ENCODE measurements at places on chromosomes 13 and 19. TPM values are rescaled to one million over a fixed set of nuclear protein-coding genes. Genes with fewer than 3 reads are reported as not detected.

GRCh38 chr13:26133286-26133685 lies 81.5 kb upstream of the SHISA2 start:
- H3K27ac ChIP-seq: no peak overlapping the region
- no peaks in the 10 kb centered on the region for H3K4me1 ChIP-seq
- H3K4me3 ChIP-seq: no peak overlapping the region

DNA sequence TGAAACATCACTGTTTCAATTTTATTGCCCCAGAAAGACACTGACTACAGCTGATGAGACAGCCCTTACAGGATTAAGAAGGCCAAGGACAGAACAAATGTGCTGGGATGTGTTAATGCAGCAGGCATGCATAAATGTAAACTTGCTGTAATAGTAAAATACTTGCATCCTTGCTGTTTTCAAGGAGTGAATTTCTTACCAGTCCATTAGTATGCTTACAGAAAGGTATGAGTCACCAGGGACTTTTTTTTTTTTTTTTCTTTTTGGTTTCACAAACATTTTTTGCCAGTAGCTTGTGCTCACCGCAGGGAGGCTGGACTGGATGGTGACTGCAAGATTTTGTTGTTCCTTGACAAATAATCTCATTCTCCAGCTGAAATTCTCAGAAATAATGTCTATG lies 55.1 kb downstream of the GPR180 start:
- no peak overlapping the region for H3K4me3 ChIP-seq
- H3K27ac ChIP-seq: no peak overlapping the region
- no peaks in the 10 kb centered on the region for H3K36me3 ChIP-seq
- H3K27me3 ChIP-seq: no peaks in the 10 kb centered on the region
- no peak for DNase-seq

ALKBH7 gene
- 146 TPM for total RNA-seq

CNN1 gene
- 1,586 TPM for total RNA-seq

DNA sequence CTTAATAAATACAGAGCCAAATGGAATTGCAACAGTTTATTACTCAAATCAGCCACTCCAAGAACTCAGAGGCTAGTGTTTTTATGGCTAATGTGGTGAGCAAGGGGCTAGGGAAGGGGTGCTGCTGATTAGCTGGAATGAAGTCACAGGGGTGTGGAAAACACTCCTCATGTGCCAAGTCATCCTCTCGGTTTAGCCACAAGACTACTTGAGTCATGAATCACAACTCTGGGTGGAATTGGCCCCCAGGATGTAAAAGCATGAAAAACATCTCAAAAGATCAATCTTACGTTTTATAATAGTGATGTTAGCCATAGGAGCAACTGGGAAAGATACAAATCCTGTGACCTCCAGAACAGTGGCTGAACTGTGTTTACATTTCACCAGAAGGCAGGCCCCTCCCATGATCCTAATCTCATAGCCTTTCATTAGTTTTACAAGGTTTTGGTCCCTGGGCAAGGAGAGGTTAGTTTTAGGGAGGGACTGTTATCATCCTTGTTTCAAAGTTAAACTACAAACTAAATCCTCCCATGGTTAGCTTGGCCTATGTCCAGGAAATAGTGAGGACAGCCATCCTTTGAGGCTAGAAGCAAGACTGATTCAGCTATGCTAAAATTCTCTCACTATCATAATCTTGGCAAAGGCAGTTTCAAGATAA lies 2020.1 kb upstream of the PCDH20 start:
- no peak overlapping the region for H3K27ac ChIP-seq
- H3K4me3 ChIP-seq: no peak overlapping the region
- H3K36me3 ChIP-seq: no peaks in the 10 kb centered on the region

All from sigmoid colon (tissue), 7 donors.